Inflammatory macrophage treated with lipopolysaccharide for 4 hours (primary cell): ENCODE measurements at places on chromosomes 5 and 9.
A peak's percentile ranks its signal among the peaks of the same experiment; 100 is the strongest.

DNA sequence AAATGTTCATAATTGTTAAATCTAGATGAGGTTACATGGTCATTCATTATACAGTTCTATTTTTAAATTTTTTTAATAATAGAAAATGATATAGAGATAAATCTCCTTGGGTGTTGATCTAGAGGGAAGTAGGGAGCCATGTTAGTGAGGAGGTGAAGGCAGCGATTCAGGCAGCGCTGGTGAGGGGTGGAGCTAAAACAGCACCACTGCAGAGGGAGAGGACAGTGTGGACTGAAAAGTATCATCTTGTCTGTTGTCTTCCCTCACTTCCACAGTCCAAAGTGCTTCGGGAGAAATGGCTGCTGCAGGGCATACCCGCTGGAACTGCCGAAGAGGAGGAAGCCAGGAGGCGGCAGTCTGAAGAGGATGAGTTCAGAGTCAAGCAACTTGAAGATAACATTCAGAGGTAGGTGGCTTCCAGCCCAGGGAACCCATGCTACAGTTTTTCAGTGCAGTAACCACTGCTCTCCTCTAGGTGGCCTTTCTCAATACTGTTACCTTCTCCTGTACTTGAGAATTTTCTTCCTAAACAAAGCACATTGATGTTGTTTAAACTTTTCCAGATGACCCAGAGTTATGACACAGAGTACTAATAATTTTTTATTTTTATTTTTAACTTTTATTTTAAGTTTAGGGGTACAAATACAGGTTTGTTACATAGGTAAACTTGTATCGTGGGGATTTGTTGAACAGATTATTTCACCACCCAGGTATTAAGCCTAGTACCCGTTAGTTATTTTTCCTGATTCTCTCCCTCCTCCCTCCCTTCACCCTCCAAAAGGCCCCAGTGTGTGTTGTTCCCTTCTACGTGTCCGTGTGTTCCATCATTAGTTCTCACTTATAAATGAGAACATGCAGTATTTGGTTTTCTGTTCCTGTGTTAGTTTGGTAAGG, 100.5 kb downstream of the PALM2AKAP2 start:
- peak; percentile 28 for DNase-seq

GRCh38 chr5:130692770-130693169, 472.3 kb downstream of the HINT1 start:
- DNase-seq: no peak

DNA sequence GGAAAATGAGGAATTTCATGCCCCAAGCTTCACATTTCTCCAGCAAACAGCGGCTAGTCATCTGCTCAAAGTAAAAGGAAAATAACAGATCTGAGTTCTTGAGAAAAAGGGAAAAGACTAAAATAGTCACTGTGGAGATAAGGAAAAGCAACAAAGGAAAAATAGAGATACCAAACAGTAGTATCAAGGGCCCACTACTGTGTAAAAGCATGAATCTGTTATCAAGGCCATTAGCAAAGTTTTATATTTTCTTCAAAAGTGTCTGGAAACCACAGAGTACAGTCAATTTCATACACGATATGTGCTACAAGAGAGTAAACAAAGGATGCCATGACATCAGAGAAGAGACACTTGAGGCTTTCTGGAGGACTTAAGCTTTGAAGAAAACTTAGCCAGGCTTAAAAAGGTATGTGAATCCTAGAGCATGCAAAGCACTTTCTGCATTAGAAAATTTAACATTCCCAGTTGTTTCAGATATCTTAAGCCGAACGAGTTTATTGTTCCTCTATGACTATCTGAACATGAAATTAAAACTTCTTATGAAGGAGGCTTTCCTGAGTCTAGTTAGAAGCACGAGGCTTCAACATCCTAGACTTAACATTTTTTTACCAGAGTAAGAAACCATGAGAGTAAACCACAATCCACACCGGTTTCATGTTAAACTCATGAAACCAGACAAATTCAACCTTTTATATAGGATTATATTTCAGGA, 1.2 kb downstream of the TTC33 start:
- no peak for DNase-seq

DNA sequence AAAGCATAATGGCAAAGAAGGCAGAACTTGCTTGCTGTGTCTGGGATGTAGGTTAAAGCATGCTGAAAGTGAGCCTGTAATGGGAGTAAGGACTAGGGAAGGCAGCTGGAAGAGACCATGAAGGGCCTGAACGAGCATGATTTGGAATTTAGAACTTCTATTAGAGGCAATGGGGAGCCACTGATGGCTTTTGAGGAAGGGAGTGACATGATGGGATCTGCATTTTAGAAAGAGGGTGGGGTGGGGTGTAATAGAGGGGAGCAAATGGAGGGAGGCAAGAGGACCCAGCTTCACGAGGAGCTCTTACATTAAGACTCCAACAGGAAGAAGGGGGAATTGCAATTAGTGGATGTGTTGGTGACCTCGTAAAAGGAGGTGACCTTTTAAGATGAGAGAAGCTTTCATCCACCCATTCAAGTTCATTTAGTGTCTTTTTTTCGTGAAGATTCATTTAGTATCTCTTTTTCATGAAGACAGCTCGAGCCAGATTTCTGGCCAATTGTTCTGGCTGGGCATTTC, 13.6 kb upstream of the GABRP start:
- no peak for DNase-seq

DNA sequence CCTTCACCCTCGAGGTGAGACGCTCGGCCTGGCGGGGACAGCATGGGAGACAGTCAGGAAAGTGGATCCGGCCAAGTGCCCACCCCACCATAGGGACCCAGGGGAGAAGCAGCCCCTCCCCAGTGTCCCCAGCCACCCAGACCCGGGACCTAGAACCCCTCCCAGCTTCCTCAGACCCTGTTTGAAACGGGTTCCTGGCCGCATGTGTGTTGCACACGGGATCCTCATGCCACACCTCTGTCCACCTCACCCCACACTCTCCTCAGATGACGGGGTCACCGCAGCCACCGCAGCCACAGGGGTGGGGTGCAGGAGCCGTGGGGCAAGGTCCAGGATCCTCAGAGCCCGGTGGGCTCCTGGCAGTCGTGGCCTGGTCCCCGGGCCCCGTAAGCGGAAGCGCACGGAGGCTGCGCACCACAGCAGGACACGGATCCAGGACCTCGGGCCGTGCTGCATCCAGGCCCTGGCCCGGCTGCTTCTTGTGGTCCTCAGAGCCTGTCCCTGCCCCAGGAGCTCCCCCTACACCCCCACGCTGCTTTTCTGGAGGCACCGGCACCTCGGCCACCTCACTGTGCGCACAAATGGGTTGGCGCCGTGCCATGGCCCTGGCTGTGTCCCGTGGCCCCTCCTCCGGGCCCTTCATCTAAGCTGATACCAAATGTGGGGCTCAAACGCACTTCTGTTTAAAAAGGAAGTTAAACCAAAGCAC, 15.3 kb downstream of the TERT start:
- DNase-seq: no peak

DNA sequence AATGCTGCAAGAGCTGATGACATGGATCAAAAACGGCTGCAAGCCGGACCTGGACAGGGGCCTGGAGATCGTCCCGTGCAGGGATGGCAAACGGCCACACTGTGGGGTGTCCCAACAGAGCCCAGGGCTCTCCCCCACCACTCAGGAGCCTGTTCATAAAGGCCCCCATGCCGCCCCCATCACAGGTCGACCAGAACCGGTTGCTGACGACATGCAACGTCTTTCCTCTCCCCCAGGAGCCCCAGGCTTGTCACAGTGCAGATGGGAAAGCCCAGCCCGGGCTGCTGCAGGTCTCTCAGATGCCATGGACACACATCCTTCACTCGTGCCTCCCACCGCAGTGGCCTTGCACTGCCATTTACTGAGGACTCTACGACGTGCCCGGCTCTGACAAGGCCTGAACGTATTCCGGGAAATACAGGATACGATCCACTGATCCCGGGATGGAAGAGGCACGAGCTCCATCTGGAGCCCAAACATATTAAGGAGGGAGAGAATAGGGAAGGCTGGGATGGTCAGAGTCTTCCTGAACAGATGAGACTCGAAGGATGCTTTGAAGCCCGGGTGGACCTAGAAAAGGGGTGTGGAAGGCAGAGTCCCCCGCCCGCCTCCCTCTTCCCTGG, 76.5 kb upstream of the SARDH start:
- no peak for DNase-seq

GRCh38 chr9:130215341-130216119, 43.3 kb downstream of the NCS1 start:
- DNase-seq: peak; percentile 17

DNA sequence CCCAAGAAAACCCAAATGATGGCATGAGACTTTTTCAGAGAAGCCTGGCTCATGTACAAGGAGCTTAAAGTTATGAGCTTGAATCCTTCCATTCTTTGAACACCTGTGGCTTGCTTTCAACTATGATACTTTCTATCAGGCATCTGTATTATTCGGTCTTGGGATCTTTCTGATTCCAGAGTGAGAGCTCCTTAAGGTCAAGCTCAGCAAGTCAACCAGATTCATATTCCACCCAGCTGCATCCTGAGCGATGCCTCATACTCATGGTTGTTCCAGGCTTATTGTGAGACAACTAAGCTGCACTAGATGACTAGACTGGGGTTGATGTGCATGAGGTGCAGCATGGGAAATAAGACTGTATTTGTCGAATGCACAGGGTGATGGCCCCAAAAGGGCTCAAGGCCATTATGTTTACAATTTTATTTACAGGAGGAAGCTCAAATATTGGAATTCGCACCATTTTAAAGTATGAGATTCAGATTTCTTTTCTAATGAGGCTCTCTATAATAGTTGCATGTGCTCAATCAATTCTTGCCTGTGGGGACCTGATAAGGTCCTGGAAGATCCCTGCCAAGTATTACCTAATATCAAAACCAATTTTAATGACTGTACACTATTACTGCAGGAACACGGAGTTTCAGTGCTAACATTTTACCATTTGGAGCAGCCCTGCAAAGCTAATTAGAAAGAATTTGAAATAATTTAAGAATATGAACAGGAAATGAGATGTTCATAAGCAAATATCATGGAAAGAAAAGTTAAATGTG, 453.8 kb downstream of the SEMA5A start:
- no peak for DNase-seq

- DNase-seq: peak; percentile 29
Observed at GRCh38 chr5:159050316-159051143, 49.2 kb downstream of the EBF1 start.

- DNase-seq: no peak
Observed at GRCh38 chr9:8600914-8601680, 801.5 kb upstream of the DMAC1 start.

GRCh38 chr5:174837919-174838902, 113.8 kb downstream of the MSX2 start:
- DNase-seq: no peak

DNA sequence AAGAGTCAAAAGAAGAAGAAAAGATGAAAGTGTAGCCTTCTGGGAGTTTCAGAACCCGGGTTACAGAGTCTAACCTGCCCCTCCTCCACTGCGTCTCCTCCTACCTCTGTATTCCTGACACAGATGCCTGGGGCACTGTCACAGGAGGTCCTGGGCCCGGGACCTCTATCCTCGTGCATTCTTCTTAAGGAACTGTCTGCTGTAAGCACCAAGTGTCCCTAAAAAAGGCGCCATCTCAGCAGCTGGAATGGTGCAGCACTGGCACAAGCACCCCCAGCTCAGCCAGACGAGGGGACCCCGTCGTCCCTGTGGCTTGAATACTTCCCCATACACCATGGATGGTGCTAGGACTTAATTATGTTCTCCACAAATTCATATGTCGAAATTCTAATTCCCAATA, 35.8 kb upstream of the MVB12B start:
- no peak for DNase-seq

GRCh38 chr9:133770076-133770777, 32.1 kb upstream of the SARDH start:
- DNase-seq: no peak

GRCh38 chr5:11681796-11682195, 222.4 kb downstream of the CTNND2 start:
- no peak for DNase-seq

DNA sequence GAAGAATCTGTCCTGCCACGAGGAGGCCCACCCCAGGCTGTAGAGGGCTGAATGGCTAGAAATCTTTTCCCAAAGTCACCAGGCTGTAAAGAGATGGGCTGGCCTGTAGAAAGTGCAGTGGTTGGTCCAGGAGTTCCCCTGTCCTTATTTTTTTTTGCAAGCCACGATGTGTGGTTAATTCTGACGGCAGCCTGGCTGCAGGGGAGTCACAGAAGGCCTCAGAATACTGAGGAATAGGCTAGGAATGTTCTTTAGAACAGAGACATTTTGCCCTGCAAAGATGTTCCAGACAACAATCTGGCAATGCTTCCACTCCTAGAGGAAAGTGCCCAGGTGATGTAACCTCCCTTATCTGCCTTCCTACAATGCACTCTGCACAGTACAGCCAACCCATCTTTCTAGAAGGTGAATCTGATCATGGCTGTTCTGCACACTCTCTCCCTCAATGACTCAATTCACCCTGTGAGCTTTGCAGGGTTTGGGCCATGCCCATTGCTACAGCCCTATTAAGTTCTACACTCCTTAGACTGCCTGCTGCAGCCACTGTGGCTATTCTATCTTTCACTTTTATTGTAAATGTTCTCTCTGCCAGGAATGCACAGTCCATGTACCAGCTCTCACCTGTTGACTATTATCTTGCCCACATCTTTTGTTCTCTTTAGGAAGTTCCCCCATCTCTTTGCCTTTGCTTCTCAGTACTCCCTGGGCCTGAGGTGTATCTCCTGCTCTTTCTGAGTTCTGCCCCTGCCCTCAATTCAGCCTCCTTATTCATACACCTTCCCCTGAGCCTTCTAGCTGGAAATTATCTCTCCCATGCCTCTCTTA, 377.8 kb upstream of the CLINT1 start:
- DNase-seq: no peak

GRCh38 chr9:17613758-17614157, 34.9 kb downstream of the SH3GL2 start:
- no peak for DNase-seq

DNA sequence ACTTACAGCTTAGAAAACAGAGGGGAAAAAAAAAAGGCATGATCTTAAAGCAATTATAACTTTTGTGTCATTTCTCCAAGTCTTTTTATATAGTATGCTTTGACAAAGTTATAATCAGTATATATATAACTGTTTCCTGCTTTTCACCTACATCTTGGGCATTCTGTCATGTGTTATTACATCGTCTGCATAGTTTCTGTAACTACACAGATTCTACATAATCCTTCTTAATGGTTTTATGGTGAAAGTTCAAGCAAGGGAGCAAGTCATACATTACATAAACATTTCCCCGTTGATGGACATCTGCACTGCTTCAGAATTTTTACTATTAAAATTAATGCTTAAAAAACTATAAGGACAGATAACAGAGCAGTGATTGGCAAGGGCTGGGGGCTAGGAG, 12.1 kb downstream of the FEM1C start:
- DNase-seq: no peak

DNA sequence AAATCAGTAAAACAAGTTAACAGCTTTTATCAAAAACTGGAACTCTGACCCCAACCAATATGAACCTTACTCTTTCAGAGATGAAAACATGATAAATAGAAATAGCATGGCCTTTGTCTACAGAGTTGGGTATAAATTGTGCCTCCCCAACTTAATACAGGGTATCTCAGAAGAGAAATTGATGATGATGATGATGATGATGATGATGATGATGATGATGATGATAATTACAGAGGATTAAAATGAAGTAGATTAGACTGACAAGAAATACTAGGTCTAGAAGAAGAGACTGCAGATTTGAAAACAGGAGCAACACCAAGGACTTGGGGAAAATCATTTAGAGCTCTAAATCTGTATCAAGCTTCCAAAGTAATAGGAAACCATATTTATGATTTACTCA, 27.1 kb downstream of the PFDN1 start:
- DNase-seq: no peak
